ENCODE measurements at places on chromosomes 1 and 21. TPM values are rescaled to one million over a fixed set of nuclear protein-coding genes. Genes with fewer than 3 reads are reported as not detected.

DNA sequence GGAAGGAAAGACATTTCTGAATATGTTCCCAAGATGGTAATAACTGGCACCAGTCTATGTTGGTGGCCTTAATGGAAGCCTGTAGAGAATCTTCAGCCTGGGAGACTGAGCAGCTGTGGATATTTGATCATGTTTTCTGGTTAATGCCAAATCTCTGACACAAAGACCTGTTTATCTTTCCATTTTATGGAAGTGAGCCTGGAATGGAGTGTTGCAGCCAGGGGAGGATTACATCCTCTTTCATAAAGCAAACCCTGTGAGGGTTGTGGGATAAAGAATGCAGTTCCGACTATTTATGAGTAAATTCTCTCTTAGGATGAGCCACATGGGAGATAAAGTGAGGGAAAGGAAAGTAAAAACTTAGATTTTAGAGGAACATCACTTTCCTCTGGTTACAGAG, 144.1 kb downstream of the PCP4 start:
- no peaks in the 10 kb centered on the region for H3K36me3 ChIP-seq
- no peaks in the 10 kb centered on the region for H3K27me3 ChIP-seq
- H3K27ac ChIP-seq: no peak overlapping the region
- peak; percentile 25 for DNase-seq
- no peaks in the 10 kb centered on the region for H3K4me1 ChIP-seq

DNA sequence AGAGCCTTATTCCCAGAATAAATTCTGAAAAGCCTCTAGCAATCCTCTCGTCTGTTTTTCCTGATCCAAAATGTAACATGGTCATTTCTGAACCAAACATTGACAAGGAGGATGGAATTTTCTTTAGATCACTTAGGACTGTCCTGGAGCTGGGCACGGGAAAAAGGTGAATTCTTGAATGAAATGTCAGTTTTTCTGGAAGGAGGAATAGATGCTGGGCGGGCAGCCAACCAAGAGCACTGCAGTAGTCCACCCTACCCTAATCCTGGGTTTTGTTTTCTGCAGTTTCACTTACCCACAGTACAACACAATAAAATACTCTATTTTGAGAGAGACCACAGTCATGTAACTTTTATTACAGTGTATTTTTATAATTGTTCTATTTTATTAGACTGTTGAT, 20.9 kb downstream of the RIT1 start:
- no peak overlapping the region for H3K27ac ChIP-seq
- H3K27me3 ChIP-seq: no peaks in the 10 kb centered on the region
- H3K4me1 ChIP-seq: peaks cover 17% of the 10 kb centered on the region

- no peaks in the 10 kb centered on the region for H3K36me3 ChIP-seq
- H3K27me3 ChIP-seq: no peaks in the 10 kb centered on the region
- no peak overlapping the region for H3K4me3 ChIP-seq
- H3K4me1 ChIP-seq: no peaks in the 10 kb centered on the region
- no peak overlapping the region for H3K27ac ChIP-seq
Measured at GRCh38 chr1:63731117-63732043, 42.4 kb upstream of the ROR1 start.

The PCAT6 gene
- not detected for total RNA-seq

DNA sequence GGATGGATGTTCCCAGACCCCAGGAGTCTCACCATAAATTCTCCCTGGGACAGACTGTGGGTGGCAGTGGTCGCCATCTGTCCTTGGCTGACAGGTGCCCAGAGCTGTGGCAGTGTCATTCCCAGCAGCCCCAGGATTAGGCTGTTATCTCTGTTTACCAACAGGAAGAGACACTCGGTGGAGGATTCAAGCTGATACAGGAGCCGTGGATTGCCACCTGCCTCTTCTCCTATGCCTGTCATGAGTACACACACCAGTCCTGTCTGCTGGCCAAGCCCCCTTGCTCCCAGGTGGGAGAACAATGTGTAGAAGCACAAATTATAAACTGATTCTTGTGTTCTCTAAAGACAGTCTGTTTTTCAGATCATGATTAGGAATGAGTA, 152.6 kb downstream of the ETS2 start:
- H3K36me3 ChIP-seq: no peaks in the 10 kb centered on the region
- peaks cover 44% of the 10 kb centered on the region for H3K4me1 ChIP-seq
- H3K4me3 ChIP-seq: no peak overlapping the region
- H3K27me3 ChIP-seq: no peaks in the 10 kb centered on the region
- DNase-seq: no peak

DNA sequence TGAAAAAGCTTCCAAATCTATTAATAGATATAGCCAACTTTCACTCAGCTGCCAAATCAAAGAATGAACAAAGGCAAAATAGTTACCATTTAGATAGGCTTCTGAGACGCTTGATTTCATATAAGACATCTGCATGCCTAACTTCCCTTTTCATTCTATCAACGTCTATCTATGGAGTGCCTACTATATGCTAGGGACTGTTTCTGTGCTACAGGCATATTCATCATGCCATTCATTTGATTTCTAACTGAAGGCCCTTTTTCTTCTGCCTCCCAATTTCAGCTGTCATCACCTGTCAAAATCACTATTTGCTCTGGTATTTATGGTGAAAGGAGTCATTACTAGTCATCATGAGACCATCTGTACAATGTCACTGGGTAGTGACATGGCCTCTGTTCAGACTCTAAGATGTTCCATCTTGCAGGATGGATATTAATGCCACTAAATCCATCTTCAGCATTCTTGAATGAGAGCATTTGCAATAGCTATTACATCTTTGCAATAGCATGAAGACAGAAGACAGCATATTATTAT, 4.3 kb upstream of the KRTAP13-1 start:
- no peak overlapping the region for H3K4me3 ChIP-seq
- no peaks in the 10 kb centered on the region for H3K36me3 ChIP-seq

GRCh38 chr1:42259059-42259738, 75.8 kb downstream of the FOXJ3 start:
- DNase-seq: no peak
- H3K27me3 ChIP-seq: no peaks in the 10 kb centered on the region
- H3K4me1 ChIP-seq: peaks cover 42% of the 10 kb centered on the region
- peaks cover 7% of the 10 kb centered on the region for H3K36me3 ChIP-seq
- H3K4me3 ChIP-seq: no peak overlapping the region
- no peak overlapping the region for H3K27ac ChIP-seq

The CHI3L1 gene
- total RNA-seq: not detected

DNA sequence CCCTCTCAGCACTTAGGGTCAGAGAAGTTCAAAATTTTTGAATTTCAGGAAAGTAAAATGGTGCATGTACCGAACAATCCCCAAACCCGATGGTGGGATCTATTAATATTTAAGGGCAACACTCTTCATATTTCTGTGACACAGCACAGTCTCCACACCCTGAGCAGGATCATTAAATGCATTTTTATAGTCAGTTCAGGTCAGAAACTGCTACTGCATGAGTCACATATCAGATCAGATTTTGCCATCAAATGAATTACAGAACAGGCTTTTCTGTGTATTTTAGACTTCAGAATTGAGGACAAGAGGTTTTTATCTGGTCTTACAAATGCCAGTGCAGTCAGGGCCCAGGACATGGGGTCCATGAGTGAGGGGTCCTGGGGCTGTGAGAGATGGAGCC, 79.2 kb downstream of the RIPK4 start:
- DNase-seq: no peak
- no peaks in the 10 kb centered on the region for H3K27me3 ChIP-seq
- no peaks in the 10 kb centered on the region for H3K36me3 ChIP-seq
- H3K27ac ChIP-seq: no peak overlapping the region
- no peak overlapping the region for H3K4me3 ChIP-seq

GRCh38 chr1:1167841-1168450, 5.7 kb upstream of the TTLL10 start:
- DNase-seq: no peak
- peaks cover 33% of the 10 kb centered on the region for H3K4me1 ChIP-seq
- peak overlapping the region; percentile 63 for H3K4me3 ChIP-seq
- peaks cover 3% of the 10 kb centered on the region for H3K27me3 ChIP-seq
- H3K36me3 ChIP-seq: peaks cover 6% of the 10 kb centered on the region
- H3K27ac ChIP-seq: peak overlapping the region; percentile 13

The COL8A2 gene
- total RNA-seq: 3.5 TPM

DNA sequence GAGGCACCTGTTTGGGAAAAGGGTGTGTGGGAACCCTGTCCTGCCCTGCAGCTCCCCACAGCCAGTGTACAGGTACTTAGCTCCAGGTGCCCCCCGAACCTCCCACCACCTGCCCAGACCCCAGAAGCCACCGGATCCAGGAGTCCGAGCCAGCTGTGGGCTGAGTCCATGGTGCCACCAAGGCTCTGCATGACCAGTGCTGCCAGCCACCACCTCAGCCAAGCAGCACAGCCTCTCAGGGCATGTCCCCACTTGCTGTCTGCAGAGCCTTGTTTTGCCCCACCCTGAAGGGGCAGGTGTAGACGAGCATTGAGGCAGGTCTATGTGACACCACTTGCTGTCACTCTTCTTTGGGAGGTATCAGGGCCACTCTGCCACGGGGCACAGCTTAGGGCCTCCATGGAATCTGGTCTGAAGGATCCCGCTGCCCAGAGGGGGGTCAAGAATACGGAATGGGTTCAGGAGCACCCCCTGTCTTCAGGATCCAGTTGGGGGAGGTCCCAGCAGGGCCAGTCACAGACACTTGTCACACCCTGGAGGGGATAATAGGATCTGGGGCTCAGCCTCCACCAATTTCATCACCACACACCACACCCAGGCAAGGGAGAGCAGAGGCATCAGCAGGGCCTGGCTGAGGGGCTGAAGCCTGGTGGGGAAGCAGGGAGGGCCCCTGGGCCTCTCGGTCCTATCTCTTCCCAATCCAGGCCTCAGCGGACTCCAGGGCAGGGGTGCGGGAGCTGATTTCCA, 27.7 kb downstream of the ARHGEF19 start:
- no peaks in the 10 kb centered on the region for H3K27me3 ChIP-seq
- H3K4me1 ChIP-seq: peaks cover 52% of the 10 kb centered on the region
- H3K4me3 ChIP-seq: no peak overlapping the region
- no peaks in the 10 kb centered on the region for H3K36me3 ChIP-seq

DNA sequence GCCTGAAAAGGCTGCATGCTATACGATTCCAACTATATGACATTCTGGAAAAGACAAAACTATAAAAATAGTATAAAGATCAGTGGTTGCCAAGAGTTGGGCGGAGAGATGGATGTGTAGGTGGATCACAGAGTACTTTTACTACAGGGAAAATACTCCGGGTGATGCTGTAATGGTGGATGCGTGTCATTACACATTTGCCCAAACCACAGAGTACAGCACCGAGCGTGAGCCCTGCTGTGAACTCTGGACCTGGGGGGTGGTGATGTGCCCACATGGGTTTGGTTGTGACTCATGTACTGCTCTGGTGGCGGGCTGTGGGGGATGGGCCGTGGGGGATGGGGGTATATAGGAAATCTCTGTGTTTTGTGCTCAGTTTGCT, 162.7 kb upstream of the COL6A1 start:
- DNase-seq: no peak
- H3K4me3 ChIP-seq: no peak overlapping the region
- no peaks in the 10 kb centered on the region for H3K36me3 ChIP-seq
- no peaks in the 10 kb centered on the region for H3K4me1 ChIP-seq
- no peak overlapping the region for H3K27ac ChIP-seq
- peaks cover 30% of the 10 kb centered on the region for H3K27me3 ChIP-seq

The ANKRD35 gene
- total RNA-seq: not detected

The GBP7 gene
- total RNA-seq: not detected

DNA sequence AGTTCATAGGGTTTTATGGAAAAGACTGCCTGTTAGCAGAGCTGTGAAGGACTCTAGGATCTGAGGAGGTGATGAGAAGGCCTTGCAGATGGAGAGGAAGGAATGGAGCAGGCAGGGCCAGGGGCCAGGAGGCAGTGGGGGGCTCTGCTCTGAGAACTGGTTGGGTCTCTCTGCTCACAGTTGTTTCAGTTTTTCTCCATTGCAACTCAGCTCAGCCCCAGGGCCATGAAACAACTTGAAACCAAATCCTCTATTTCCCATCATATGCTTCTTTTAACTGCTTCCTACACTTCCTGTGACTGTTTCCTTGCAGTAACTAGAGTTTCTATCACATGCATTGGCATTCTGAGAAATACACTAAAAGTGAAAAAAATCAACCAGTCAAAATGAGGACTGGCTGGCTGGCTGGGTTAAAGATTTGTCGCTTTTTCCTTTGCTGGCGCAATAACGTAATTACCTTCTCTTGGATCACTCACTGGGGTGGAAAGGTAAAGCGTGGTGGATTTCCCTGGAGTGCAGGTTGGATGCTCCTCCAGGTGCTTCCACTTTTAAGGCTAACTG, 172.0 kb downstream of the CDC7 start:
- no peaks in the 10 kb centered on the region for H3K36me3 ChIP-seq
- peaks cover 4% of the 10 kb centered on the region for H3K4me1 ChIP-seq
- no peak for DNase-seq
- H3K27me3 ChIP-seq: no peaks in the 10 kb centered on the region
- no peak overlapping the region for H3K27ac ChIP-seq

DNA sequence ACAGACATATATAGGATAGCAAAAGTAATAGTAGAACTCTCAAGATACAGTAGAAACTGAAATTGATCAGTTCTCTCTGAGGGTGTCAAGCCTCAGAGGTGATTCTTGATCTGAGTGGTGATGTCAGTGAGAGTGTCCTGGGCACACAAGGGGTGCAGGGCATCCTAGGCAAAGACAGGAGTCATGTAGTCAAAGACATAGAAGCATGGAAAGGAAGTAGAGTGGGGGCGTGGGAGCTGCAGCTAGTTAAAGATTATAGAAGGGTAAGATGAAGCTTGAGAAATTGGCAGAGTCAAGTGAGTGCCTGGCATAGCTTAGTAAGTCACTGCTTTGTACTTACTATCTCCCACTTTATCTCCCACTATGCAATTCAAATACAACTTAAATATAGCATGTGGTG, 22.8 kb downstream of the CDC7 start:
- peak; percentile 13 for DNase-seq
- no peaks in the 10 kb centered on the region for H3K36me3 ChIP-seq
- no peak overlapping the region for H3K27ac ChIP-seq
- H3K4me3 ChIP-seq: no peak overlapping the region

GRCh38 chr1:11615090-11615489, 39.1 kb downstream of the FBXO2 start:
- no peak for DNase-seq
- H3K27ac ChIP-seq: no peak overlapping the region

The S100A4 gene
- 26.8 TPM for total RNA-seq

- H3K4me1 ChIP-seq: no peaks in the 10 kb centered on the region
- H3K4me3 ChIP-seq: no peak overlapping the region
- no peak overlapping the region for H3K27ac ChIP-seq
- H3K36me3 ChIP-seq: peaks cover 97% of the 10 kb centered on the region
Measured at GRCh38 chr1:147652306-147652705, 18.0 kb downstream of the ACP6 start.

DNA sequence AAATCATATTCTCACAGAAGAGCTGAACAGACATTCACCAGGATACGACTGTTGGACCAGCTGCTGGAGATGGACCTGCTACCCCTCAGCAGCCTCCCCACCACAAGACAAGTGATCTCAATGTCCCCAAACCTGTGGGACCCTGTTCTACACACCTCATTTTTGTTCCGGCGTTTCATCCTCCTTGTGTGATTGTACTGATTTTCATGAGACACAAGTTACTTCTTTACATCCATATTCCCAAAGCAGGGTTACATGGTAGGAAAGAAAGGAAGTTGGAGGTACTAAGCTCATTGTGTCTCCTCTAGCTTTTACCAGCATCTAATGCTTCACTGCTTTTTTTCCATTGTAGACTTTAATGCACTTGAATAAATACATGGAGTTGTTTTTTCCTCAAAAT, 8.7 kb downstream of the ADAMTS1 start:
- no peak for DNase-seq
- H3K27me3 ChIP-seq: no peaks in the 10 kb centered on the region
- H3K4me3 ChIP-seq: no peak overlapping the region
- no peak overlapping the region for H3K27ac ChIP-seq
- peaks cover 22% of the 10 kb centered on the region for H3K36me3 ChIP-seq

The ABCA4 gene
- not detected for total RNA-seq

GRCh38 chr1:32045772-32046171, 27.0 kb upstream of the TMEM39B start:
- H3K4me3 ChIP-seq: no peak overlapping the region
- DNase-seq: no peak
- H3K36me3 ChIP-seq: peaks cover 13% of the 10 kb centered on the region
- H3K27me3 ChIP-seq: no peaks in the 10 kb centered on the region
- H3K27ac ChIP-seq: no peak overlapping the region

Measured in stomach (tissue), 19 donors.